Mucosa of gallbladder (tissue), 1 donor: ENCODE measurements at places on chromosomes 12 and 14. TPM values are rescaled to one million over a fixed set of nuclear protein-coding genes. Genes with fewer than 3 reads are reported as not detected.
A peak's percentile ranks its signal among the peaks of the same experiment; 100 is the strongest.

DNA sequence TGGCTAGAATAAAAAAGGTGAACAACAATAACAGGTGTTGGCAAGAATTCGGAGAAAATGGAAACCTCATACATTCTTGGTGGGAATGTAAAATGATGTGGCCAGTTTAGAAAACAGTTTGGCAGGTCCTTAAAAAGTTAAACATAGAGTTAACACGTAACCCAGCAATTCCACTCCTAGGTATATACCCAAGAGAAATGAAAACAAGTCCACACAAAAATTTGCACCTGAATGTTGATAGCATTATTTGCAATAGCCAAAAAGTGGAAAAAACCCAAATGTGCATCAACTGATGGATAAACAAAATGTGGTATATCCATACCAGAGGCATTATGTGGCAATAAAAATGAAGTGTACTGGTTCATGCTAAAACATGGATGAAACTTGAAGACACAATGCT is 2.3 kb upstream of the MYO1H start:
- DNase-seq: no peak

GRCh38 chr12:65653321-65653720 is 171.0 kb upstream of the HMGA2 start:
- no peak for DNase-seq

TAS2R7 gene
- total RNA-seq: not detected

DNA sequence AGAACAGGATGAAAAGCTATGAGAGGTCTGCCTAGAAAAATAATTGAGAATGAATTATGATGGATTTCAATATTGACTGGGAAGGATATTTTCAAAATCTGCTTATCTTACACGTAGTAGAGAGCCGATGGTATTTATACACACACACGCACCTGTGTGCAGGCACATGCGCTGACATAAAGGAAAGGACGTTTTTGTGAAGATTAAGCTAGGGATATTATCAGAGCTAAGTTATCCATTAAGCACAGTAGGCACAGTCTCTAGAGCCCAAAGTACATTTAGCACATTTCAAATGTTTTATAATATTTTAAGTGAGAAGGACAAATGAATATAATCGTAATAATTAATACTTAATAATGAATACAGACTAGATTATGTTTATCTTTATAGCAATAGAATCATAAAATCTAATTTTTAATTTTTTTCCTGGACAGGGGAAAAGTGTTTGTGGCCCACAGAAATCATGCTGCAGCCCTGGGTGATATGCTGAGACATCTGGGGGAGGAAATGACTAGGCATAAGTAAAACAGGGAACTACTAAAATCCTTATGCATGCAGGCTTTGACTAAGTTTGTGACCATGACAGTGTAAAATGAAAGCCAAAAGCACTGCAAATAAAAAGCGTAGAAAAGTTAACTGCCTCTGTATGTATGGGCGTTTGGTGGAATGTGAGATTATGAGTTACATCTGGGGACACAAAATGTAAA is 146.1 kb downstream of the KITLG start:
- no peak for DNase-seq

RFLNA gene
- total RNA-seq: 0.49 TPM

DNA sequence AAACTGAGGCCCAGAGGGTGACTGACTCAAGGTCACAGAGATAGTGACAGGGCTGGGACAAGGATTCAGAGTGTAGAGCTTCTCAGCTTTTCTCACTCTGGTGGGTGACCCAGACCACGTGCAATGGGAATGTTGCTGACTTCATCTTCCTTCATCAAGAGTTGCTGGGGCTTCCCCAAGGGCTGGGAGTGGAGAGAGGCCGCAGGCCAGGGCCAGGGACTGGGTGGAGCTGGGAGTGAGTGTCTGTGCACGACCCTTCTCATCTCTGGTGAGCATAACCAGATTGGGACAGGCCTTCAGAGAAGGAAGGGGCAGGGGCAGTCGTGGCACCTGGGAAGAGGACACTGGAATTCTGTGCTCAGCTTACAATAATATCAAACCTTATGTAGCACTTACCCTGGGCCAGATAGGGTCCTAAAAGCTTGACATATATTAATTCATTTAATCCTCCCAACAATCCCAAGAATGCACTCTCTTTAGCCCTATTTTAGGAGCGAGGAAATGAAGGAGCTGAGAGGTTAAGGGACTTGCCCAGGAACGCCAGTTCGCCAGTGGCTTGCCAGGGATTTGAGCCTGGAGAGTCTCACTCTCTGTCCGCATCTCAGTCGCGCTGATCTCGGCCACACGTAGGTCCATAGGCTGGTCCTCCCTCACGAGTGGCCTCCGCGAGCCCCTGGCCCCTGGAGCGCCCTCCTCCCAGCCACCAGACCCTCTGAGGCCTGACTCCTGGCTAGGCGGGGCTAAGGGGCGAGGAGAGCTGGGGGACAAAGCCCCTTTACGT is 15.8 kb downstream of the KRT18 start:
- DNase-seq: no peak

DNA sequence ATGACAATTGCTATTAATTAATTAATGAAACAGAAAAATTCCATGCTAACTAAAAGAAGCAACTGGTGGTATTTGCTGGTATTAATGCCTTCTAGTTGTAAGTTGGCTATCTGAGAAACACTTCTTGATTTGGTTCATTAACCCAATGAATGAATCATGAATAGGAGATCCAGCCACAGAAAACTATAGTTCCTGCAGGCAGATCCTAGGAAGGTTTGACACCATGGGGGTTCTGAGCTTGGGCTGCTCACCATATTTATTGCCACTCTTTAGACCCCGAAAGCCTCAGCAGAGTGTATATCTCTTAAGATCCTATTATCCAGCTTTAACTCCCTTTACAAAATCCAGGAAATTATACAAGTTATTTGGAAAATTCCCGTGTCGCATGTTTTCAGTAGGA is 81.4 kb upstream of the REP15 start:
- DNase-seq: no peak

MMP17 gene
- total RNA-seq: 4.3 TPM

GRCh38 chr14:48690349-48690748 is 895.8 kb downstream of the RPS29 start:
- DNase-seq: no peak

DNA sequence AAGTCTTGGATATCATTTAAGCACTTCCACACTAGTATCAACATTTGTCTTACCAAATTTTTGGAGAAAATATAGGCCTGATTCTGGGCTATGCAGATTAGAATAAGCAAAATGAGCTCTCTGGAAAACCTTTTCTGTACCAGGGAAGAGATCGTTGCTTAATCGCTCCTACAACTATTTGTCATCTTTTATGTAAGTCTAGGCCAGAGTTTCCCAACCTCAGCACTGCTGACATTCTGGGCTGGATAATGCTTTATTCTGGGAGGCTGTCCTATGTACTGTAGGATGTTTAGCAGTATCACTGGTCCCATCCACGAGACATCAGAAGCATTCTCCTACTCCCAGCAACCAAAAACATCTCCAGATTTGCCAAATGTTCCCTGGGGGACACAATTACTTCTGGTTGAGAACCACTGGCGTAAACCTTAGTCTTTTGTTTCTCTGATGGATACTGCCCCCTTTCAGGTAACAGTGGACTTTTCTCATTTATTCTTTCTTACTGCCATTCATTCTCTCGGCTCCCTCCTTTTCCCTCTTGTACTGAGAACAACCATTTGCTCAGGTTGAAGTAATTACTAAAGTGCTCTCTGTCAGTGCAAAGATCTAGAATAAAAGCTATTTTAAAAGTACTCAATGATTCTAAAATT is 316.9 kb upstream of the E2F7 start:
- no peak for DNase-seq

GRCh38 chr12:69608114-69608513 is 2.6 kb downstream of the LRRC10 start:
- no peak for DNase-seq

CD4 gene
- 32.1 TPM for total RNA-seq

TAS2R19 gene
- 1.9 TPM for total RNA-seq

GRCh38 chr12:75115748-75116147 is 93.9 kb downstream of the KCNC2 start:
- DNase-seq: no peak

- DNase-seq: peak; percentile 53
These were observed 4.5 kb downstream of the DAO start for GRCh38 chr12:108884116-108885012.

GRCh38 chr14:68866991-68867533 is 74.2 kb upstream of the ZFP36L1 start:
- no peak for DNase-seq

DNA sequence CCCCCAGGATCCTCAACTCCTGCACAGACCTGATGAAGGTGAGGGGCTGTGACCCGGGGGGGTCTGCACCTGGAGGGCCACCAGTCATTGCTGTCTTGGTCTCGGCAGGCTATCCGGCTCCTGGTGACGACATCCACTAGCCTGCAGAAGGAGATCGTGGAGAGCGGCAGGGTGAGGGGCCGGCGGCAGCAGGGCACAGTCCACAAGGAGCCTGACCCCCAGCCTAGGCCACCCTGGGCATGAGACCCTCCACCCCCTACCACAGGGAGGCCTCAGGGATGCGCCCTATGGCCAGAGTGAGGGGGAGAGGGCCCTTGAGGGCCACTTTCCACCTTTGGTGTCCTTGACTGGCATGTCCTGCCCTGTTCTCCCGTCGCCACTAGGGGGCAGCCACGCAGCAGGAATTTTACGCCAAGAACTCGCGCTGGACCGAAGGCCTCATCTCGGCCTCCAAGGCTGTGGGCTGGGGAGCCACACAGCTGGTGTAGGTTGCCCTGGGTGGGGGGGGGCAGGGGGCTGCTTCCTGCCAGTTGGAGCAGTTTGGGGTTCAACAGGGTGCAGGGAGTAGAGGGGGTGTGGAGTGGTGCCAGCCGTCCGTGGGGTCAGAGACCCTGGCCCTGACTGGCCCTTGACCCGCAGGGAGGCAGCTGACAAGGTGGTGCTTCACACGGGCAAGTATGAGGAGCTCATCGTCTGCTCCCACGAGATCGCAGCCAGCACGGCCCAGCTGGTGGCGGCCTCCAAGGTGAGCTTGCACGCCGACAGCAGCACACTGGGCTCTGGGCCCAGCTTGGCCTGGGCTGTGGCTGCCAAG is 25.0 kb downstream of the HIP1R start:
- peak; percentile 88 for DNase-seq

DNA sequence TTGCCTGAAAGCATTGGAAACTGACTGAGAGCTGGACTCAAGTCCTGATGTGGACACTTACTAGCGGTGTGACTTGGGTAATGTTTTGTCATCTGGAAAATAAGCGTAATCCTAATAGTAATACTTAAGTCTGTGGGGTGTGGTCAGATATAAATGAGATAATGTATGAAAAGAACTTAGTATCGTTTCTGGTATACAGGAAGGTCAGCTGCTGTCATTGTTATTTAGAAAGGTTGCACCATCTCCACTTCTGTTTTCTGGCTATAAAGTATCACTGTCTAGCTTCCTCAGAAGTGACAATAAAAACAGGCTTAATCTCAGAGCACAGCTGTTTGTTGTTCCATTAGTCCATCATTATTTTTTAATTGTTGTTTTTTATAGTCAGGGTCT is 34.1 kb upstream of the TUBA1C start:
- no peak for DNase-seq

DNA sequence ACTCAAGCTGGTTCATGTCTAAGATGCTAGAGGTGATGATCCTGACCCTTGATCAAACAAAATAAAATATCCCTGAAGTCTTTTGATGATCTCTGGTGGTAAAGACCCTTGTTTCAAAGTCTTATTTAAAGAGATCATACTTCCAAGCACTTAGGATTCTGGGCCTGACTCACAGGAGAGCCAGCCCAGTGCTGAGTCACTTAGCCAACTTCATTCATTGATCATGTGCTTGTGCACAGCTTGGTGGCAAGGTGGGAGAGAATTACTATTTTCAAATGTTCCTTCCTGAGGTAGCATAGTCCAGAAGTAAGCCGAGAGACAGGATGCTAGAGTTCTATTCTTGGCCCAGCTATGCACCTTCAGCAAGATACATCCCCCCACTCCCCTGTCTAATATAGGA is 40.6 kb downstream of the SCN8A start:
- peak; percentile 23 for DNase-seq

- DNase-seq: peak; percentile 41
These were observed 275.0 kb upstream of the G2E3 start for GRCh38 chr14:30283822-30284446.

USP44 gene
- 2.9 TPM for total RNA-seq

REP15 gene
- 0.95 TPM for total RNA-seq

- DNase-seq: no peak
These were observed 26.5 kb upstream of the TTC7B start for GRCh38 chr14:90842726-90843125.

GRCh38 chr12:77837876-77838291 is 7.2 kb downstream of the NAV3 start:
- no peak for DNase-seq

- DNase-seq: no peak
These were observed 17.9 kb downstream of the SNAPC1 start for GRCh38 chr14:61780125-61780524.

GRCh38 chr14:61875483-61875882 is 113.3 kb downstream of the SNAPC1 start:
- DNase-seq: no peak

AJUBA gene
- total RNA-seq: 53.3 TPM

DNA sequence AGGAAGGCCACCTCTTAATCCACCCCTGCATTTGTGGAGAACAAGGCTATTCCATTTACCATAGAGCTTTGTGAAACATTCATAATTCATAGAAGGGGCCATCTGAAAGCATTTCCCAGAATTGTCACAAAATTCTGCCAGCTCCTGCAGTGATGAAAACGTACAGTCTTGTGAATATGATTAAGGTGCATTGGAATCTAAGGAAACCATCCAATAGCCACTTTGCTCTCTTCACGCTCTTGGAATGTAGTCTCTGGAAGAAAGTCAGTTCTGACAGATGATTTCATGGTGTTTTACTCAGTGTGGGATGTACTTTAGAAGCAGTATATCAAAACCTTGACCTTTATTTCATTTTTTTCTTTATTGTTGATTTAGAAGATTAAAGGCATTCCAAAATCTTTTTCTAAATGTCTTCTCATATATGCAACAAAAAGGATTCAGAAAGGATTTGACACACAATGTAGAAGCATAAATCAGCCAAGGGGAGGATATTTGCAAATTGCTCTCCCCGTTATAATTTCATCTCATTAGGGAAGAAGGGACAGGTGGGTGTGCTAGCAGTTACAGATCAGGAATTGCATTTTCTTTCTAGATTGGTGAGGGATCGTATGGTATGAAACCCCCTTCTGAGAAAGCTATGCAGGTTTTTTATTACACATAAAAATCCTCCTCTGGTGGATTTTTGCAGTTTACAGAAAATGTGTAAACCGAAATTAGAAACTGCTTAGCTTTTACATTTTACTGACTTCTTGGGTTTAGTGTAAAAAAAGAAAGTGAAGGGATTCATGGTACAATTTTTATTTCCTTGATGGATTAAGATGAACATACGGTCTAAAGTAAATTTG is 390.2 kb downstream of the LRIG3 start:
- DNase-seq: no peak

DNA sequence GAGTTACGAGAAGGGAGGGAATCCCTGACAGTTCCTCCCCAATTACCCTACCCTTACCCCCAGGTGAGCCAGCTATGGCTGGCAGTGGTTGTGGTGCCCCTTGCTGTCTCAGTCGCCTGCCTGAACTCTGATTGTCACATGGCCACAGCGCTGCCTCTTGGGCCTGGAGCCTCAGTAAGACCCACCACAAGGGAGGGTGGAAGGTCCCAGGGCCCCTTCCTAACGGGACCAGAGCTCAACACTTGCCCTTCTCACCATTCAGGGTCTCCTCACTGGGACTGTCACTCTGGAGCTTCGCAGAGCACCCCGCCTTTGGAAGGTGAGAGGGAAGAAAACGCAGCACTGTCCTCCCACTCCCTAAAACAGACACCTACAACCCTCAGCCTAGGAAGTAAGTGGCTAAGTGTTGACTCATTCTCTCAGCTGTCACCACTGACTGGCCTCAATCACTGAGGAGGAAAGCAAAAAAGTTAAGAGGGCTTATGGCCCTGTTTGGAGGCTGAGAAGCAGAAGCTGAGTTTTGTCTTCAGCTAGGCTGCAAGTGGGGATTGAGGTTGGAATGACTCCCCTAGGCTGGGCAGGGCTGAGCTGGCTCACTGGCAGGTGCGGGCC is 1.0 kb downstream of the TMEM253 start:
- DNase-seq: no peak
